ENCODE measurements at places on chromosomes 2 and 18. TPM values are rescaled to one million over a fixed set of nuclear protein-coding genes. Genes with fewer than 3 reads are reported as not detected.

- no peaks in the 10 kb centered on the region for H3K4me1 ChIP-seq
- H3K27ac ChIP-seq, result no peak overlapping the region
- peak; percentile 28 for DNase-seq
- peaks cover 78% of the 10 kb centered on the region for H3K36me3 ChIP-seq
- no peaks in the 10 kb centered on the region for H3K27me3 ChIP-seq
These were observed 52.7 kb upstream of the SCYGR2 start for GRCh38 chr2:227545990-227546389.

GRCh38 chr18:62101321-62101721 lies 85.5 kb downstream of the PIGN start:
- no peak overlapping the region for H3K4me3 ChIP-seq
- DNase-seq, result no peak
- H3K27me3 ChIP-seq, result no peaks in the 10 kb centered on the region
- peaks cover 28% of the 10 kb centered on the region for H3K36me3 ChIP-seq
- no peak overlapping the region for H3K27ac ChIP-seq

The RNF152 gene
- 2.6 TPM for total RNA-seq

DNA sequence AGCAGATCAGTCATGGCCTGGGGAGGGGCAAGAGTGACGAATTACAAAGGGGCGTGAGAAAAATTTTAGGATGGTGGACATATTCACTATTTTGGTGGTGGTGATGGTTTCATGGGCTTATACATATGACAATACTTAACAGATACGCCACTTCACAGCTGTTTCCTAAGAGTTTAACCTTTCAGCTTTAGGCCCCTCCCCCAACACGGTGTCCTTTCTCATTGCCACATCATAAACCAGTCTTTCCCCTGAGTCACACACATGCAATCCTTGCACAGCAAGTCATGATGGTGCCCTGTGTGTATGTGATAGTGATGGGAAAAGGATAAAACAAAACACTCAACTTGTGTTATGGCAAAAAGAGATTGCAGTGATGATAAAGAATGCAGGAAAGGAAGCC lies 47.6 kb upstream of the IL1R1 start:
- no peaks in the 10 kb centered on the region for H3K27me3 ChIP-seq
- DNase-seq, result no peak
- H3K4me1 ChIP-seq, result peaks cover 6% of the 10 kb centered on the region

GRCh38 chr2:104826016-104826415 lies 27.9 kb upstream of the POU3F3 start:
- DNase-seq, result no peak
- no peak overlapping the region for H3K4me3 ChIP-seq
- peaks cover 14% of the 10 kb centered on the region for H3K36me3 ChIP-seq
- H3K27me3 ChIP-seq, result no peaks in the 10 kb centered on the region

The SFT2D3 gene
- 10.5 TPM for total RNA-seq

The HOXD10 gene
- not detected for total RNA-seq

- H3K4me1 ChIP-seq, result peaks cover 16% of the 10 kb centered on the region
- no peaks in the 10 kb centered on the region for H3K27me3 ChIP-seq
- H3K36me3 ChIP-seq, result no peaks in the 10 kb centered on the region
- peak overlapping the region; percentile 27 for H3K27ac ChIP-seq
- H3K4me3 ChIP-seq, result no peak overlapping the region
These were observed 284.6 kb upstream of the CCDC68 start for GRCh38 chr18:55243857-55244256.

The NEURL3 gene
- not detected for total RNA-seq

DNA sequence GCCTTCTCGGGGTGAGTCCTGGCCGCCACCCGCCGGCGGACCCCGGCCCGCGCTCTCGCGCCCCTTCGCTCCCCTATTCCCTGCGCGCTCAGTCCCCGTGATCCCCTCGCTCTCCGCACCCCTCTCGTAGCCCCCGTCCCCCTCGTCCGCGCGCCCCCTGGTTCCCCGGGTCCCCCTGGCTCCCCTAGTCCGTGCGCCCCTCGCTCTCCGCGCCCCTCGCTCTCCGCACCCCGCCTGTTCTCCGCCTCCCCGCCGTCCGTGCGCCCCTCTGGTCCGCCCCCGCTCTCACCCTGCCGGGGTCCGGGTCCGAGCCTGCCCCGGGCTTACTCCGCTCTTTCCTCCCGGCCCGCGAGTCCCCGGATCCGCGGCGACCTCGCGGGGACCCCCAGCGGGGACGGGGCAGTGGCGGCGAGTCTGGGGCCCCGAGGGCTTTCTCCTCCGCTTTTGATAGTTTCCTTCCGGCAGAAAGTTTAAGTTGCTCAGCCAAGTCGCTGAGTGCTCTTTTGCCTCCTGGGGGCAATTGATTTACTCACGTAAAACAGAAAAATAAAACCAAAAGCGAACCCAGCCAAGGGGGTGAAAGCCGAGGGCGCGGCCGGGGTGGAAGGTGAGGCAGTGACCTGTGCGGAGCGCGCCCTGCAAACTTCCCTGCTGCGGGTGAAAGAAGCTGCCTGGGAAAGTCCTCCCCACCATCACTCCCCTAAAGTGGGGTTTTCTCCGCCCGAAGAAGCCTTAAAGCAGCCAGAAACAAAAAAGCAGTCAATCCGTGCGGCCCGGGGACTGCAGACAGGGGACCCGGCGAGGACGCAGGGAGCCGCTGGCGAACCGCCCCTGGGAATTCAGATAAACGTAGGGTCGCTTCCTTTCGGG lies 568 bp downstream of the RAB31 start:
- peak; percentile 32 for DNase-seq
- H3K4me1 ChIP-seq, result peaks cover 49% of the 10 kb centered on the region
- no peaks in the 10 kb centered on the region for H3K36me3 ChIP-seq
- no peak overlapping the region for H3K27ac ChIP-seq
- H3K4me3 ChIP-seq, result peak overlapping the region; percentile 85

DNA sequence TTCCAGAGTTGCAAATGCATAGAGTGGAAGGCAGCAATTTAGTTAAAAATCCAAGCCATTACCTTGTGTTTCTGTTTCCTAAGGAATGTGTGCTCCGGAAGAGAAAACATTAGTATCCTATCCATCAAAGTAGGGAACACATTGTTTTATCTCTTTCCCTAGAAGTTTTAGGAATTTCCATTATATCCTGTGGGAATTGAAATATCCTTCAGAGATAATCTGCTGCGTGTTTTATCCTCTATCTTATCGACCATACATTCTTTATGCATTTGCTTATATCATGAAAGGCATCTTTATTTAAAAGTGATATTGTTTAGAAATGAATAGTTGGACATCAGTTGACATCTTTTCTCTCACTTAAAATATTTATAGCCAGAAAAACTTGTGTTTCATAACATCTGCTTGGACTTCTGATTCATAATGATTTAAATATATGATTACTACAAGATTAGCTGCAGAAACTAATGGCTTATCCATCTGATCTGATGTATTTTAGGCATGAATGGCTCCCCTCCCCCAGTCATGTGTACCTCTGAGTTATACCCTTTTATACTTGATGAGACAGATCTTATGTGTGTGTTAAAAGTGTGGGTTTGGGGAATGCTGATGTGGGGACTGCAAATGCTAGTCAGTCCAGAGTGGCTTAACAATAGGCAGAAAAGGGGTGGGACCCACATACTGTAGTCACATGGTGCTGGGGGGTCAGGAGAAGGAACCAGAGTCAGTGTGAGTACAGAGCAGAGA lies 136.2 kb upstream of the ARHGAP28 start:
- 0 out of 2 replicates have a peak overlapping the region, but pooled peaks have one; percentile 31 for H3K27ac ChIP-seq
- DNase-seq, result no peak
- no peaks in the 10 kb centered on the region for H3K36me3 ChIP-seq
- H3K4me3 ChIP-seq, result no peak overlapping the region

The ADNP2 gene
- 49.0 TPM for total RNA-seq

- H3K36me3 ChIP-seq, result no peaks in the 10 kb centered on the region
- no peaks in the 10 kb centered on the region for H3K27me3 ChIP-seq
- H3K4me1 ChIP-seq, result peaks cover 40% of the 10 kb centered on the region
- H3K4me3 ChIP-seq, result peak overlapping the region; percentile 29
- DNase-seq, result no peak
These were observed 114.3 kb downstream of the FIGN start for GRCh38 chr2:163621445-163622004.

The ABHD3 gene
- 12.1 TPM for total RNA-seq

The IRS1 gene
- total RNA-seq, result 18.6 TPM

The TDRD15 gene
- not detected for total RNA-seq

The ZNF892 gene
- 10.8 TPM for total RNA-seq

DNA sequence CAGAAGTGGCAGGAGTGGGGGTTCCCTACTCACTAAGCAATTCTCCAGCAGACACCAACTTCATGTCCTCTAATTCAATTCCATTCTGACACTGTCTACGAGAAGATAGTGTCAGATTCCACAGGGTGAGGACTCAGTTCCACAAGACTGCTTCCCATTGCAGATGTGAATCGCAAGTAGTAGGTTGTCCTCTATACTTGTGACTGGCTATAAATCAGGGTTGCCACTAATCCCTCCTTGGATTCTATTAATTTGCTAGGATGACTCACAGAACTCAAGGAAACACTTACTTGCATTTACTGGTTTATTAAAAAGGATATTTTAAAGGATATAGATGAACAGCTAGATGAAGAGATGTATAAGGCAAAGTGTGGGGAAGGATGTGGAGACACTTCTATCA lies 184.1 kb upstream of the ACVR2A start:
- DNase-seq, result no peak
- H3K27me3 ChIP-seq, result no peaks in the 10 kb centered on the region
- no peak overlapping the region for H3K4me3 ChIP-seq
- H3K36me3 ChIP-seq, result no peaks in the 10 kb centered on the region

The TLX2 gene
- 0.26 TPM for total RNA-seq

- DNase-seq, result no peak
- peak overlapping the region; percentile 96 for H3K27ac ChIP-seq
- H3K36me3 ChIP-seq, result no peaks in the 10 kb centered on the region
- no peaks in the 10 kb centered on the region for H3K27me3 ChIP-seq
- H3K4me1 ChIP-seq, result peaks cover 19% of the 10 kb centered on the region
These were observed 1.2 kb downstream of the VPS54 start for GRCh38 chr2:64017811-64018700.

GRCh38 chr2:44778671-44779476 lies 162.6 kb upstream of the SIX3 start:
- peak; percentile 64 for DNase-seq
- H3K4me1 ChIP-seq, result peaks cover 57% of the 10 kb centered on the region
- H3K27me3 ChIP-seq, result peaks cover 22% of the 10 kb centered on the region
- H3K27ac ChIP-seq, result peak overlapping the region; percentile 92
- H3K4me3 ChIP-seq, result peak overlapping the region; percentile 66

- no peaks in the 10 kb centered on the region for H3K36me3 ChIP-seq
- H3K27me3 ChIP-seq, result peaks cover 30% of the 10 kb centered on the region
- H3K27ac ChIP-seq, result no peak overlapping the region
- peaks cover 12% of the 10 kb centered on the region for H3K4me1 ChIP-seq
- DNase-seq, result no peak
These were observed 14.8 kb upstream of the PSD4 start for GRCh38 chr2:113158884-113159553.

- no peaks in the 10 kb centered on the region for H3K27me3 ChIP-seq
- DNase-seq, result no peak
- no peak overlapping the region for H3K4me3 ChIP-seq
- no peaks in the 10 kb centered on the region for H3K36me3 ChIP-seq
- H3K4me1 ChIP-seq, result no peaks in the 10 kb centered on the region
These were observed 537.6 kb upstream of the SETBP1 start for GRCh38 chr18:44143072-44143471.

GRCh38 chr2:203718087-203718486 lies 11.6 kb downstream of the CD28 start:
- H3K27me3 ChIP-seq, result no peaks in the 10 kb centered on the region
- H3K36me3 ChIP-seq, result no peaks in the 10 kb centered on the region
- DNase-seq, result no peak
- no peak overlapping the region for H3K27ac ChIP-seq

The L3MBTL4 gene
- 1.3 TPM for total RNA-seq

- H3K4me1 ChIP-seq, result no peaks in the 10 kb centered on the region
- H3K36me3 ChIP-seq, result no peaks in the 10 kb centered on the region
- no peak overlapping the region for H3K27ac ChIP-seq
- no peak for DNase-seq
- H3K4me3 ChIP-seq, result no peak overlapping the region
These were observed 1280.5 kb upstream of the CDH2 start for GRCh38 chr18:29457316-29457889.

The CNTNAP5 gene
- 0.34 TPM for total RNA-seq

- H3K4me1 ChIP-seq, result peaks cover 21% of the 10 kb centered on the region
- H3K27ac ChIP-seq, result peak overlapping the region; percentile 17
- no peaks in the 10 kb centered on the region for H3K27me3 ChIP-seq
- H3K4me3 ChIP-seq, result no peak overlapping the region
- H3K36me3 ChIP-seq, result peaks cover 3% of the 10 kb centered on the region
These were observed 27.7 kb downstream of the NETO1 start for GRCh38 chr18:72840109-72840508.

DNA sequence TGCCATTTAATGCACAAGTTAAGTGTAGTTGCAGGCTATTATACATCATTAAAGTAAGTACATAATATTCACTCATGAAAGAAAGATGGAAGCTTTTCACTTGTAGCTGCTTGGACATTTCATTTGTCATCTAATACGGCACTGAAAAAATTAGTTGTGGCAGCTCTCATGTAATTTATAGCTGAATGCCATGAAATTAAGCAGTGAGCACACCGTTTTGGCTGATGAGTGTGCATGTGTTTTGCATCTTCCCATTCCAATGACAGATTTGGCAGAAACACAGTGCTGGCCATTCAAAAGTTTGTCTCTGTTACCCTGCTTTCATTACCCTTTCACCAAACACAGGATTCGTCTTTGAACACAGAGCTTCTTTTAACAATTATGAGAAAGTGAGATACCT lies 174.0 kb downstream of the PTGR3 start:
- H3K36me3 ChIP-seq, result no peaks in the 10 kb centered on the region
- H3K27ac ChIP-seq, result no peak overlapping the region
- H3K4me1 ChIP-seq, result peaks cover 9% of the 10 kb centered on the region
- DNase-seq, result no peak
- no peak overlapping the region for H3K4me3 ChIP-seq
- H3K27me3 ChIP-seq, result no peaks in the 10 kb centered on the region

GRCh38 chr2:172860336-172860707 lies 124.7 kb downstream of the RAPGEF4 start:
- peaks cover 8% of the 10 kb centered on the region for H3K4me1 ChIP-seq
- H3K27ac ChIP-seq, result no peak overlapping the region
- H3K36me3 ChIP-seq, result no peaks in the 10 kb centered on the region
- DNase-seq, result no peak

The NABP1 gene
- 5.8 TPM for total RNA-seq

- H3K4me1 ChIP-seq, result no peaks in the 10 kb centered on the region
- H3K4me3 ChIP-seq, result no peak overlapping the region
- no peaks in the 10 kb centered on the region for H3K27me3 ChIP-seq
- H3K36me3 ChIP-seq, result no peaks in the 10 kb centered on the region
These were observed 48.3 kb downstream of the COL3A1 start for GRCh38 chr2:189022492-189022891.

DNA sequence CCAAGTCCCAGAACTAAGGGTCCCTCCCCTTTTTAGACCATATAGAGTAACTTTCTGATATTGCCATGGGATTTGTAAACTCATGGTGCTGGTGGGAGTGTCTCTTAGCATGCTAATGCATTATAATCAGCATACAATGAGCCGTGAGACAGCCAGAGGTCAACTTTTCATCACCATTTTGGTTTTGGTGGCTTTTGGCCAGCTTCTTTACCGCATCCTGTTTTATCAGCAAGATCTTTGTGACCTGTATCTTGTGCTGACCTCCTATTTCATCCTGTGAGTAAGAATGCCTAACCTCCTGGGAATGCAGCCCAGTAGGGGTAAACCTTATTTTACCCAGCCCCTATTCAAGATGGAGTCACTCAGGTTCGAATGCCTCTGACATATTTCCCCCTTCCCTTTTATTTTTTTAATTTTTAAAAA lies 148.2 kb downstream of the PHLPP1 start:
- peaks cover 8% of the 10 kb centered on the region for H3K36me3 ChIP-seq
- H3K27me3 ChIP-seq, result no peaks in the 10 kb centered on the region
- H3K27ac ChIP-seq, result no peak overlapping the region
- no peak overlapping the region for H3K4me3 ChIP-seq
- H3K4me1 ChIP-seq, result peaks cover 8% of the 10 kb centered on the region

- peak; percentile 55 for DNase-seq
- peaks cover 24% of the 10 kb centered on the region for H3K4me1 ChIP-seq
- H3K36me3 ChIP-seq, result peaks cover 2% of the 10 kb centered on the region
- peak overlapping the region; percentile 84 for H3K4me3 ChIP-seq
- H3K27ac ChIP-seq, result 0 out of 2 replicates have a peak overlapping the region, but pooled peaks have one; percentile 53
These were observed 456 bp downstream of the DOK1 start for GRCh38 chr2:74554820-74555531.
